ENCODE measurements at places on chromosomes 16 and 17.

DNA sequence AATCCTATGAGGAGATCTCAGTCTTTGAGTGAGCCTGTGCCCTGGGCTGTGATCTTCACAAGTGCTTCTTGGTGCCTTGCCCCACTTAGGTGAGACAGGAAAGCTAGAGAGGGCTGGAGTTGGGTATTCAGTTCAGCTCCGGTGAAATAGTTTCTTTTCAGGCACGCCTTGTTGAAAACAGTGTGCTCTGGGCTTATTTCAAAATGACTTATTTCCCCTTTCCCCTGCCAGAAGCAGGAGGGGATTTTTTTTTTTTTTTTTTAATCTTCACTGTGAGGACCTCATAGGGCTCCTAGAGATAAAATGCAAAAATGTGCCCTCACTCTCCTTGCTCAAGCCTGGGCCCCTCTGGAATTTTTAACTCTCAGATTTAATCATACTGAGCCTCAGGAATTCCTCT is 27.2 kb downstream of the MOSMO start:
- H3K27me3 ChIP-seq, result no peaks in the 10 kb centered on the region
- no peak for DNase-seq
- no peak overlapping the region for H3K4me3 ChIP-seq
- no peak overlapping the region for H3K27ac ChIP-seq
- H3K36me3 ChIP-seq, result peaks cover 15% of the 10 kb centered on the region

- H3K4me3 ChIP-seq, result no peak overlapping the region
- peaks cover 2% of the 10 kb centered on the region for H3K4me1 ChIP-seq
- H3K36me3 ChIP-seq, result no peaks in the 10 kb centered on the region
- no peak overlapping the region for H3K27ac ChIP-seq
These were observed 4.9 kb downstream of the WSCD1 start for GRCh38 chr17:6075050-6075449.

DNA sequence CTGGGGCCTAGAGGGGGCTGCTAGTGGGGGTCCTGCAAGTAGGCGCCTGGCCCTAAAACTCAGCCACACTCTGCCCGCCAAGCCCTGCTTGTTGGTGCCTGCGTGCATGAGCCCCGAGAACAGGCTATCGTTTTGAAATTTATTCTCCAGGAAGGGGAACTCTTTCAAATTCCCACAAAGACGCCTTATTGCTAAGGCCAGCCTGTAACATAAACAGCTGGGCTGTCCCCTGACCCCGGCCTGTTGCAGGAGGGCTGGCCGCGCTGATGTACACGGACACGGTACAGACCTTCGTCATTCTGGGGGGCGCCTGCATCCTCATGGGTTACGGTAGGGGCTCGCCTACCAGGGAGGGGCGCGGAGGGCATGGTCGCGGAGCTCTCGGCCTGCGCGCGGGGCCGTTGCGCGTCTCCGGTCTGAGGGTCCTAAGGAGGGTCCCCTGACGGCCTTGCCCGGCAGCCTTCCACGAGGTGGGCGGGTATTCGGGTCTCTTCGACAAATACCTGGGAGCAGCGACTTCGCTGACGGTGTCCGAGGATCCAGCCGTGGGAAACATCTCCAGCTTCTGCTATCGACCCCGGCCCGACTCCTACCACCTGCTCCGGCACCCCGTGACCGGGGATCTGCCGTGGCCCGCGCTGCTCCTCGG is 4.3 kb downstream of the SLC5A2 start:
- no peak for DNase-seq
- peak overlapping the region; percentile 79 for H3K4me3 ChIP-seq
- H3K36me3 ChIP-seq, result peaks cover 3% of the 10 kb centered on the region
- H3K27me3 ChIP-seq, result no peaks in the 10 kb centered on the region
- H3K27ac ChIP-seq, result no peak overlapping the region

DNA sequence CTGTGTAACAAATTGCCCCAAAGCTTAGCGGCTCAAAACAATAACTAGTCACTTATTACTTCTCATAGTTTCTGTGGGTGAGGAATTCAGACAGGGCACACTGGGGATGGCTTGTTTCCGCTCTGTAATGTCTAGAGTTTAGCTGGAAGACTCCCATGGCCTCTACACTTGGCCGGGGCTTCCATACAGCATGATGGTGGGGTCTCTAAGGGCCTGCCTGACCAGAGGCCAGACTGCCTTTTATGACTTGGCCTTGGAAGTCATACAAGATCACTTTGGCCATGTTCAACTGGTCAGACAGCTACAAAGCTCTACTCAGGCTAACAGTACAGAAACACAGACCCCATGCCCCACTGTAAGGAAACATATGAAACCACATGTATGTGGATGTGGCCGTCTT is 8.2 kb downstream of the GLP2R start:
- no peak overlapping the region for H3K27ac ChIP-seq
- H3K27me3 ChIP-seq, result peaks cover 3% of the 10 kb centered on the region
- no peak overlapping the region for H3K4me3 ChIP-seq

- peak overlapping the region; percentile 82 for H3K4me3 ChIP-seq
- no peaks in the 10 kb centered on the region for H3K27me3 ChIP-seq
- peaks cover 4% of the 10 kb centered on the region for H3K36me3 ChIP-seq
- H3K4me1 ChIP-seq, result peaks cover 23% of the 10 kb centered on the region
- peak; percentile 31 for DNase-seq
These were observed 771 bp downstream of the MSRB1 start for GRCh38 chr16:1942047-1942809.

- H3K4me1 ChIP-seq, result peaks cover 23% of the 10 kb centered on the region
- H3K27me3 ChIP-seq, result no peaks in the 10 kb centered on the region
- H3K27ac ChIP-seq, result no peak overlapping the region
- no peak for DNase-seq
- no peak overlapping the region for H3K4me3 ChIP-seq
- H3K36me3 ChIP-seq, result no peaks in the 10 kb centered on the region
These were observed 65.4 kb downstream of the C16orf78 start for GRCh38 chr16:49439050-49439449.

GRCh38 chr16:7887316-7887715 is 554.7 kb downstream of the RBFOX1 start:
- no peaks in the 10 kb centered on the region for H3K27me3 ChIP-seq
- no peak overlapping the region for H3K27ac ChIP-seq
- no peak overlapping the region for H3K4me3 ChIP-seq
- H3K4me1 ChIP-seq, result no peaks in the 10 kb centered on the region
- no peaks in the 10 kb centered on the region for H3K36me3 ChIP-seq
- no peak for DNase-seq

- no peaks in the 10 kb centered on the region for H3K4me1 ChIP-seq
- no peak overlapping the region for H3K4me3 ChIP-seq
- DNase-seq, result no peak
These were observed 279.0 kb downstream of the PMP22 start for GRCh38 chr17:14986127-14986526.

- peak; percentile 75 for DNase-seq
- H3K4me3 ChIP-seq, result peak overlapping the region; percentile 48
- no peak overlapping the region for H3K27ac ChIP-seq
These were observed 34.7 kb downstream of the ADCY9 start for GRCh38 chr16:4081521-4082021.

DNA sequence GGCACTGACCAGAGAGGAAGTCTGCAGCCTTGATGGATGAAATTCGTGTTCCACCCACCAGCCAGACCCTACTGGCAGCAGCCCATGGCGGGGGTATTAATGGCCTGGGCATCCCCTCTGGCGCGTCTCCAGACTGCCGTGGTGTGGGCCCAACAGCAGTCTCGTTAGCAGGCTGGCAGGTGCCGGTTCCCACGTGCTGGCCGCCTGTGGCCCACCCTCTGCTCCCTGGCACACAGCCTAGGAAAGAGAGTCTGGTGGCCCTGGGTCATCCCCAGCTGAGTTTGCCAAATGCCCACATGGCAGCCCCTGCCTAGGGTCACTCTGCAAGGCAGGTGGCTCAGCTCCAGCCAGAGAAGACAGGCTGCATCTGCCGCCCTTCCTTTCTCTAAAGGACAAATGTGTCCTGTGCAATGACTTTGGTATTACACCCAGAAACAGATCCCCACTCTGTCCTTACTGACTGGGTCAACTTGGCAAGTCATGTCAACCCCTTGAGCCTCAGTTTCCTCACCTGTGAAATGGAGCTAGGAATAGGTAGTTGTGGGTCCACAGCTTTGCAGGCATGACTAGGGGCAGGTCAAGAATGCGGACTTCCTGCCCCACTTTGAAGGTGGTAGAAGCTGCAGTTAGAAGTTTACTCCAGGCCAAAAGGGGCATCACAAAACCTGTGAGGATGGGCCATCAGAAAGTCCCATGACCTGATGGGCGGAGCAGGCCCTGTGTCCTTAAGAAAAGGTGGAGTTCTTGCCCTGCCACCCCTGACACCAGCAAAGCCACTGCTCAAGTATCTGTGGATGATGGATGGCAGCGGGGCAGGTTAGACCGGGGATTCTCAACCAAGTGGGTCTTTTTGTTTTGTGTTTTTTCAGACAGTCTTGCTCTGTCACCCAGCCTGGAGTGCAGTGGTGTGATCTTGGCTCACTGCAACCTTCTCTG is 76.6 kb downstream of the ABCC6 start:
- peaks cover 27% of the 10 kb centered on the region for H3K36me3 ChIP-seq
- no peak overlapping the region for H3K27ac ChIP-seq
- no peak for DNase-seq
- no peaks in the 10 kb centered on the region for H3K27me3 ChIP-seq

GRCh38 chr16:74053312-74053711 is 243.3 kb upstream of the PSMD7 start:
- DNase-seq, result no peak
- no peak overlapping the region for H3K27ac ChIP-seq
- no peaks in the 10 kb centered on the region for H3K36me3 ChIP-seq

GRCh38 chr17:13002761-13003453 is 14.9 kb downstream of the ELAC2 start:
- H3K27ac ChIP-seq, result no peak overlapping the region
- H3K4me1 ChIP-seq, result peaks cover 3% of the 10 kb centered on the region
- no peak overlapping the region for H3K4me3 ChIP-seq

DNA sequence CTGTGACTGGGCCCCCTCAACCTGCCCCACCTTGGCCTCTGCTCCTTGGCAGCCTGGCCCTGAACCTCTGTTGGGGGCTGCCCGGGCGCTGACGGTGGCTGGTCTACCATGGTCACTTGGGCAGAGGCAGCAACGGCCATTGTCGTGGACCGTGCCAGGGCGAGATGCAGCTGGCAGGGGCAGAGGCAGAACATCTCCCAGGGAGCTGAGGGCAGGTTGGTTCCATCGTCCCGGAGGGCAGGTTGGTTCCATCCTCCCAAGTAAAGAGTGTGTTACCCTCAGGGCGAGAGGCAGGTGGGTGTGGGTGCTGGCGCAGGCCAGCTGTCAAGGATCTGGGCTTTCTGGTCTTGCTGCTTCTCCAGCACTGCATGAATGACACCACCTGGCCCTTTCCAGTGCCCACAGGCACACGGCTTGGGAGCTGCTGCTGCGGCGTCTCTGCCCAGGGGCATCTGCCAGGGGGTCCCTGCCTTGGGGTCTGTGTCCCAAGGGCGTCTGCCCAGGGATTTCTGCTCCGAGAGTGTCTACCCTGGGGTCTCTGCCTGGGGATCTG is 12.0 kb downstream of the ACSF3 start:
- H3K4me1 ChIP-seq, result peaks cover 20% of the 10 kb centered on the region
- H3K4me3 ChIP-seq, result no peak overlapping the region
- no peak for DNase-seq
- H3K36me3 ChIP-seq, result peaks cover 44% of the 10 kb centered on the region
- no peak overlapping the region for H3K27ac ChIP-seq

- peaks cover 46% of the 10 kb centered on the region for H3K36me3 ChIP-seq
- peaks cover 46% of the 10 kb centered on the region for H3K4me1 ChIP-seq
- peak overlapping the region; percentile 60 for H3K27ac ChIP-seq
These were observed 11.7 kb downstream of the PECAM1 start for GRCh38 chr17:64378890-64379354.

DNA sequence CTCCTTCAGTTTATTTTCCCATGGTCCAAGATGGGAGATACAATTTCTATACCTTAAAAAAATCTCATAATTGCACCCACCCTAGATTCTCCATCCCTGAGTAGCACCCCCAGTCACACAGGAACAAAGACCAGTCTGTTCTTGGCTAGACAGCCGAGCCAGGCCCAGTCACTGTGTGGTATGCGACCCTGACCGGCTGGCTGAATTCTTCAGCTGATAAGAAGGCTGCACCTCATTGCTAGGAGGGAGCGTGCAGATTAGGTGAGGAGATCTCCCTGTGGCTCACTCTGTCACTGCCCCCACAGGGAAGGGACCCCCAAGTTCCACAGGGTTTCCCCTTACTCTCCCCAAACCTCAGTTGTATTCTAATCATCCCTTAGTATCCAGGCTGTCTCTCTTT is 138.7 kb downstream of the SALL1 start:
- H3K27ac ChIP-seq, result no peak overlapping the region
- H3K4me1 ChIP-seq, result no peaks in the 10 kb centered on the region
- no peak overlapping the region for H3K4me3 ChIP-seq
- no peak for DNase-seq
- peaks cover 7% of the 10 kb centered on the region for H3K27me3 ChIP-seq
- H3K36me3 ChIP-seq, result no peaks in the 10 kb centered on the region
